ENCODE measurements at places on chromosomes 1 and 21.
A peak's percentile ranks its signal among the peaks of the same experiment; 100 is the strongest.

GRCh38 chr1:2801535-2802291 is at the start of gene TTC34:
Gene TTC34 (minus strand): TSS chr1:2801693. CDS start chr1:2800827, 866 bp downstream.
- no peak for DNase-seq

- DNase-seq, result no peak
Measured at GRCh38 chr1:211643324-211644212, 31.9 kb downstream of the NEK2 start.

DNA sequence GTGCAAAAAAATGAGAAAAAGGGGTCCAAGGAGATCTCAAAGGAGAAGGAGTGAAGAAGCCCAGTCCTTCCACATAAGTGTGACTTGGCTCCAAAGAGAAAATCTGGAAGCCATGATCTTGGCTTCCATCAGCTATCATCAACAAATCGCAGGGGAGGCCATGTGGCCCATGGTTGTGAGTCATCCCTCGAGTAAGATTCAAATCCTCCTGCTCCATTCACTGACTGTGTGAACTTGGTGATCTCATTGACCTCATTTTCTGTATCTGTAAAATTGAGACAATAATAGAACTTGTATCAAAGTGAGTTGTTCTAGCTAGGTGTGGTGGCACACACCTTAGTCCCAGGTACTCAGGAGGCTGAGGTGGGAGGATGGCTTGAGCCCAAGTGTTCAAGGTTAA is 79.1 kb upstream of the OLIG2 start:
- no peak for DNase-seq

DNA sequence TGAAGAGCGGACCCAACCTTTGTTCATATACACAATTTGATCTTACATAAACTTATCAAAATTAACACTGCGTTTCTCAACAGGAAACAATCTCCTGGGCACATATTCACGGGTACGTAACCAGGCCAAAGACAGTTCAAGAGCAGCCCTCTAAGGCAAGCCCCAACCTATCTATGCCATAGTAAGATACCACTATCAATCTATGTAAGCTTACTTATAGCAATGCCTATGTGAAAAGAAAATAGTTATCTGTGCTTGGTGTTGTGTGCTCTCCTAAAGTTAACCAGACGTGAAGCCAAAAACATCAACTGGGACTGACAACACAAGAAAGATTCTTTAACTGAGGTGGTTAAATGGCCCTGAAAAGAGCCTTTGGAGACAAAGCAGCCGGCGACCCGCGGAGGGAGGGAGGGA is 49.4 kb upstream of the BOLA1 start:
- DNase-seq, result peak; percentile 12

- DNase-seq, result peak; percentile 96
Measured at GRCh38 chr1:118158924-118159323, 26.1 kb downstream of the SPAG17 start.

GRCh38 chr1:218374401-218375353 is 29.5 kb downstream of the TGFB2 start:
- DNase-seq, result peak; percentile 75

DNA sequence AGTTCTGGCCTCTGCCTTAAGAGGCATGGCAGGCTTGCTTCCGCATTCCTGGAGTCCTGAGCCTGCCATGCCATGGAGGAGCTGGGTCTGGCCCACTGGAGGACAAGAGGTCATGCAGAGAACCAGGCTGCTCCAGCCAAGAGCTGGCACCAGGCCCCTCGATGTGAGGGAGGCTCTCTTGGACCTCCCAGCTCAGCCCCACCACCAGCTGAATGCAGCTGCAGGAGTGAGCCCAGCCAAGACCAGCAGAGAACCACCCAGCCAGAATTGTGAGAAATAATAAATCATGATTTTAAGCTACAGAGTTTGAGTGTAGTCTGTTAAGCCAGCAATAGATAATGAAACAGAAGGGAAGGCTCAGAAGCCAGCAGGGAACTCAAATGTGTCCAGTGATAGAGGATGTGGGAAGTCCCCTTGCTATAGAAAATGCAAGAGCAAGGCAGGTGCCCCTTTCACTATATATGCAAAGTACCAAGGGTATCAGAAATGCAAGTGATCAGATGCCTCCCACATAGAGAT is 118.4 kb downstream of the HIVEP3 start:
- DNase-seq, result no peak

DNA sequence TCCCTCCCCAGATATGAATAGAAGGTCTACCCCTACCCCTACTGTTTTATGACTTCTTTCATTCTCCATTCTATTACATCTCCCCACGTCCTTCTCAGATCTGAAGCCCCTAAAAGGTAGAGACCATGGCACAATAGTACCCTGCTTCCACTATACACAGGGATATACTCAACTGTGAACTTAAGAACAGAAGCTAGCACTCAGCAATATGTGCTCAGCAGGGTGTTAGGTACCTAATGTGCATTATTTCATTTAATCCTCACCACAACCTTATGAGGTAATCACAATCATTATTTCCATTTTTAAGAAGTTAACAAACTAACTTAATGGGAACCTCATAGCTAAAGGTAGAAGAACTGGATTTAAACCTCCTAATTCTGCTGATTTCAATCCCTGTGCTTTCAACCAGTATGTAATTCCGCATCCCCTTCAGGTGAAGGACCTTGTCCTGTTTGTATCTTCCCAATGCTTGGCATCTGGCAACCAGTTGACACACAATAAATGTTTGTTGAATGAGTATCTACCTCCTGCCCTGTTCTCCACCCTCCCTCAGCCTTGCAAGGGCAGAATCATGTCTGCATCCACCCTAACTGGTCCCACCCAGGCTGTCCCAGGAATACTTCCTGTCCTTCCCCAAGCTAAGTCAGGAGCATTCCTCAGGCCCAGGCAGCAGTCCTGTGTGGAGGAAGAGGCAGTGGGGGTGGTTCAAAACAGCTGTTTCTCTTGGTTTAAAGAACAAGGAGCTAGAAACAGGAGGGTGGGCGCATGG is 6.5 kb downstream of the DENND2D start:
- DNase-seq, result peak; percentile 10

GRCh38 chr1:160651433-160652064 is 4.7 kb upstream of the SLAMF1 start:
- DNase-seq, result no peak

DNA sequence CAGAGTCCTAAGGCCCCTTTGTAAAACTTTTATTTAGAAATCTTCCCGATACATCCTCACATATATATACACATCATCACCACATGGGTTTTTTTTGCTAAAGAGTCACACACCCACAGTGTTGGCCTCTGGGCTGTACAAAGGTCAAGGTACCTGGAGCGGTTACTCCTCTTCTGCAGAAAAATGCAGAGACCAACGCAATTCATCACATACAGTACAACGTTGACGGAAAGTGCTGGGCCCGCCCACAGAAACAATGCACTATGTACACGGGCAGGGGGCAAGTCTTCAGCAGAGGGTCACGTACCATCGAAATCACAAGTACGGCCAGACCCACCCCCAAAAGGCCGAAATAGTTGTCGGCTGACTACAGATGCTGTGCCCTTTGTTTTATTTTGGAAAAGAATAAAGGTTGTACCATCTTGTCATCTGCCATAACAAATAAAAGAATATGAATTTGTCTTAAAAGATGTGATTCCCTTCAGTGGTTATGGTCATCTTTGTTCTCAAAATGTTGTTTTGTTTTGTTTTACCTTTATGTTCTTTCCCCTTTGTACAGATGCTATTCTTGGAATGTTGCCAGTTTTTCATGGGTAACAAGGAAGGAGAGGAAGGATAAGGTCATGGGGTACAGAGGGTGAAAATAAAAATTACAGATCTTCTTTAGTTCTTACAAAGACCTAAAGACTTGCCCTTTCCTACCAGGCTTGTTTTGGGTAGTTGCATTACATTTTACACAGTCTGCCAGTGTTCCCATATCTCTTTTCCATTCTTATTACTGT is 15.6 kb downstream of the TAL1 start:
- DNase-seq, result no peak

- peak; percentile 84 for DNase-seq
Measured at GRCh38 chr1:226679853-226680516, 59.1 kb downstream of the ITPKB start.

DNA sequence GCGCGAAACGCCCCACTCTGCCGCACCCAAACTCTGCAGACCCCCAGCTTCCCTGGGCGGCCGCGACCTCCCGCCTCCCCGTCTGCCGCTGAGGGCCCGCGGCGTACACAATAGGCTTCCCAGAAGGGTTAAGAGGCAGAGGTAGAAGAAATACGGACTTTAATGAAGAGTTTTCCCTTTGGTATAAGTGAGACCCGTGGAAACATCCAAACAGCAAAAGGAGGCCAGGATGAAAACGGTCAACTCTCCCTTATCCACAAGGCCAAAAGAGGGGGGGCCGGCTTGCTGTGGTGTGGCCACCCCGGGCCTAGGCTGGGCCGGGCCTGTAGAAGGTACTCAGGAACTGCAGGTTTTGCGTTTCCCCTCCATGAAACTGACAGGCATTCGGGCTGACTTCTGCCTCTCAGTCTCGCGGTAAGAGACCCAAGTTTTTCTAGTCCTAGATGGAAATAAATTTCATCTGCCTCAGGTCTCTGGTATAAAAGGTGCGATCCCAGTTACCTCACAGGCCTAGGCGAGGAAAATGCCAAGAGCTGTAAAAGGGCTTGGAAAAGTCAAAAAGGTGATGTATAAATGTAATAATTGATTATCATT is 671 bp upstream of the PYGO2 start:
- DNase-seq, result no peak

- DNase-seq, result peak; percentile 52
Measured at GRCh38 chr1:7298145-7298544, 473.0 kb upstream of the VAMP3 start.

DNA sequence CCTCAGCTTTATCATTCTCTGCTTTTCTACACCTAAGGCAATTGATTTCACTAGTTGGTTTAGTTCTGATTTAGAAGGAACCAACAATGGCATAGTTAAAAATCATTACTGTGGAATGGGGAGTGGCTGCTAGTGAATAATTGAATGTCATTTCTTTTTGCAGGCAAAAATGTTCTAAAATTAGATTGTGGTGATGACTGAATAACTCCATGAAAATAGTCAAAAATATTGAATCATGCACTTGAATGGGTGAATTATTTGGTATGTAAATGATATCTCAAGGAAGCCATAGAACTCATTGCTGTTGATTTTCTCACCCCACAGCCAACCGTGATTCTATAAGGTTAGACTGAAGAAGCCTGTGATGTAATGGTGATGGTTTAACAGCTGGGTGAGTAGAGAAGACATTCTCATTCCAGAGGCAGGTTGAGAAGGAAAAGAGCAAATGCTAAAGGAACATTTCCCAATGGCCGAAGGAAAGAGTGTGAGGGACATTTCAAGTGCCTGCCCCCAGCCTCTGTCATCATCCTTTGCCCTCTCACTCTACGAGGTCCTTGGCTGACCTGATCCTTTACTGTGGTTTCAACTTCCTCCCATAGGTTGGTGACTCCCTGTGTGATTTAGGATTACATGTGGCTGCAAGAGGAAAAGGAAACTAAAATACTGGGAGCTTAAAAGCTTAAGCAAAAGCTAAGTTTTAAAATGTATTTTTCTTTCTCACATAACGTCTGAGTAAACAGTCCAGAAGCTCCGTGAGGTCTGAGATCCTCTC is 12.5 kb downstream of the OVAAL start:
- DNase-seq, result peak; percentile 73

- peak; percentile 79 for DNase-seq
Measured at GRCh38 chr1:18913065-18913835, 10.9 kb upstream of the ALDH4A1 start.

GRCh38 chr1:85363521-85363920 is 87.1 kb upstream of the BCL10 start:
- peak; percentile 37 for DNase-seq

- DNase-seq, result peak; percentile 52
Measured at GRCh38 chr1:68301471-68302001, 69.2 kb upstream of the WLS start.
